ENCODE measurements at places on chromosomes 2 and 18. TPM values are rescaled to one million over a fixed set of nuclear protein-coding genes. Genes with fewer than 3 reads are reported as not detected.

The TUBA4B gene
- total RNA-seq: not detected

The INO80C gene
- total RNA-seq: 46.7 TPM

The IL1A gene
- not detected for total RNA-seq

The IL1RN gene
- total RNA-seq: 11.9 TPM

The MATN3 gene
- 0.70 TPM for total RNA-seq

DNA sequence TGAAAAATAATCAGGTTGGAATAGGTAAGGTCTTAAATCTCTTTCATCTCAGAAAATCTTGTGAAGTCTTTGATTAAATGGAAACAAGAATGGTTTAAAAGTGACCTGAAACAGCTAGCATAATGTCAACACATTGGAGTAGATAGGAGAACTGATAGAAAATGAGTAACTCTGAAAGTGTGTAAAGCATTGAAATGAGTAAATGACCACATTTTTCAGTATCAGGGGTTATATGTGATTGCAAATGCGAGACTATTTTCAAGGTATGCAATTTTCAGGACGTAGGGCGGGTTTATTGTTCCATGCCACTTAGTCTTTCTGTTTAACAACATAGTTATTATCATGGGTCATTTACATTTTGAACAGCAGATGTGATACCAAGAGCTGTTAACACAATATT lies 1383.2 kb downstream of the LRP1B start:
- DNase-seq: no peak

DNA sequence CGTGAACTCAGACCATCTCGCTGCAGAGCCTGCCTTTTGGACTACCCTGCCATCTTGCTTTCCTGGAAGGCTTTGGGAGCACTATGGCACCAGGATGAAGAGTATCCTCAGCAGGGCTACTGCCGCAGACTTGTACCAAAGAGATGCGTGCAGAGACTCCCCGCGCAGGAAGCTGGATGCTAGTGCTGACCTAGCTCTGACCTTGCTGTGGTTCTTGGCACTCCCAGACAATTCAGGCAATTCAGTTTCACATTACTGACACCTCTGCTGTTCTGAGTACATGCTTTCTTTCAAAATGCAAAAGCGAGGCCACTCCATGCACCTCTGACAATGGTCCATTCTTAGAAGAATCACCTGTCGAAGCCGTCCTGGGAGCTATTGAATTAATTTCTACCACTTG lies 251.5 kb upstream of the MEX3C start:
- DNase-seq: no peak

DNA sequence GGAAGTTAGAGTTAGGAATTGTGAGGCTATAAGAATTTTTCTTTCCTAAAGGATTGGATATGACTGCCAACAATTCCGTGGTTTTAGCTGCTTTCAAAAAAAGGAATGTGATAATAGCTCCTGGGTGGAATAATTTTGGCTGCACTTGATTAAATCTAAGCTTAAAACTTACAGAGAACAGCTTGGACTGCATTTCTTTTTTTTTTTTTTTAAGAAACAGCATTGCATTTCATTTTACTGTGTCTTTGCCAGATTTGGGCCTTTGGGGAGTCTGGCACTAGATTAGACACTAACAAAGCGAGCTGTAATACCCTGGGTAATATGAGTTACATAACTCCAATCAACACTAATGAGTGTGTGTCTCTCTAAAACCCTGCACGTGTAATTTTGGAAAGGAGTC lies 37.8 kb upstream of the ZNF397 start:
- no peak for DNase-seq

- no peak for DNase-seq
Measured at GRCh38 chr2:151241224-151241623, 20.4 kb downstream of the RBM43 start.

DNA sequence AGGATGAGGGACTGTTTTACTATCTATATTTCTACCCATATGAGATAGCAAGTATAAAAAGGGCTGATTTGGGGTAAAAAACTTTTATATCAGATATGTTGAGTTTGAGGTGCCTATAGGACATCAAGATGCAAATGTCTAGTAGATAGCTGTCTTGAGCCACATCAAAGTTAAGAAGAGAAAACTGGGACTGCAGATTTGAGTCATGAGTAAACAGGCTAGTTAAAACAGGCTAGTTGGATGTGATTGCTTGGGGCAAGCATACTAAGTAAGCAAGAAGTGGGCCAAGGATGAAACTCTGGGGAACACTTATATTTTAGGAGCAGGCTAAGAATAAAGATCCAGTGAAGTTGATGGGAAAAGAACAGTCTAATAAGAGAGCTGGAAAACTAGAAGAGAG lies 2.8 kb upstream of the SCRN3 start:
- DNase-seq: no peak

- no peak for DNase-seq
Measured at GRCh38 chr2:151861174-151861573, 33.0 kb upstream of the ARL5A start.

DNA sequence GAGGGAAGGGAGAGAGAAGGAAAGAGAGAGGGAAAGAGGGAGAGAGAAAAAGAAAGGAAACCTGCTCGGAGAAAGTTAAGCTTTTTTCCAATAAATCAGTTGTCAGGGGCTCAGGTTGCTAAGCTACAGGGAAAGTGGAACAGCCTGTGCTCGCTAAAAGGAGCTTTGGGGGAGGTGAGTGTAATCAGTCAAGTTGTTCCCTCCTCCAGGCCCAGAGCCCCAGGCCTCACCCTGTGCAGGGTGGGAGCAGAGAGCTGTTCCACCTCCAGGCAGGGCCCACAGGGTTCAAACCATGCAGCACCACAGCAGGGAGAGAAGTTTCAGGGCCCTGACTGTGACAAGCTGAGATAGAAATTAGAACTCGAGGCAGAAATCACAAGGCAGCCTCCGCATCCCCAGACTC lies 56.4 kb upstream of the PPP1CB start:
- DNase-seq: no peak

GRCh38 chr2:151716721-151717120 lies 17.6 kb downstream of the NEB start:
- DNase-seq: no peak

Measured in mucosa of descending colon (tissue), 3 donors.